ENCODE measurements at places on chromosomes 11 and 22.

DNA sequence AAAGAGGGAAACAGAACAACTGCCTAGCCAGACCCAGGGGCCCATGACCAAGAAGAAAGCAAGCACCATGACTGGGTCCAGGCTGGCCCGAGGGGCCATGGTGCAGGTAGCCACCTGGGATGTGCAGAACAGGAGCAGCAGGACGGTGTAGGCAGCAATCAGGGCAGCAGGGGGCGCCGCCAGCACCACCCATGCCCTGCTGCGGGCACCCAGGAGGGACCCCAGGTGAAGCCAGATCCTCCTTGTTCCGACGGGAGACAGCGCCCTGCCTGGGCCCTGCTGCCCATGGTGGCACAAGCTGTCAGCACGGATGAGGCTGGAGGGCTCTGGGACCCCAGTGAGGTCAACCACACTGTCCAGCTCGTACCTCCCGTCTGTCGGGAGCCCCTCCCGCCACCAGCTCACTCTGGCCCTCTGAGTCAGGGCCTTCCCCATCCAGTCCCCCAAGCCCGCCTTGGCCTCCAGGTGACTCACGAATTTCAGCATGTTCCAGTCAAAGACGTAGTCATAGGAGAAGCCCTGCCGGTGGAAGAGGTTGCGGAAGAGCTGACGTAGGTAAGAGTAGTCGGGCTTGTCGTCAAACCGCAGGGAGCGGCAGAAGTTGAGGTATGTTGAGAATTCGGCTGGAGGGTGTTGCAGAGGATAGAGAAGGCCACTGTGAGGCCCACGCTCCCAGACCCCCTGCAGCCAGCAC, 18.8 kb downstream of the CSNK1E start:
- DNase-seq, result no peak

DNA sequence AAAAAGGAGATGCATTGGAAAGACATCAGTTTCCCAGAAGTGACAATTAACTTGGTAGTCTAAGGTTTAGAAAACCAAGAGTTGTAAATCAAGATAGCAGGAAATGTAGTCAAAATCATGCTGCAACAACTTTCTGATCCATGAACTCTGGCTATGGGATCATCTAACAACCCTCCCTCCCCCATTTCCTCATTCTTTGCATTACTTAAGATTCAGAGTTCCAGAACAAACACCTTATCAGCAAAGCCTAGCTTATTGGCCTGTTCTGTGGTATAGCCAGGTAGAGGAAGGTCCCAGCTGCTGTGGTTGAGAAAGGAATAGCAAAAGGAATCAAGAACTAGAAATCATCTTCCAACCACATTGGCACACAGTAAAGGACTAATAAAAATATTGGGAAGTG, 651.1 kb downstream of the METTL15 start:
- no peak for DNase-seq

- DNase-seq, result no peak
Observed at GRCh38 chr11:88017666-88018065, 157.6 kb downstream of the RAB38 start.

DNA sequence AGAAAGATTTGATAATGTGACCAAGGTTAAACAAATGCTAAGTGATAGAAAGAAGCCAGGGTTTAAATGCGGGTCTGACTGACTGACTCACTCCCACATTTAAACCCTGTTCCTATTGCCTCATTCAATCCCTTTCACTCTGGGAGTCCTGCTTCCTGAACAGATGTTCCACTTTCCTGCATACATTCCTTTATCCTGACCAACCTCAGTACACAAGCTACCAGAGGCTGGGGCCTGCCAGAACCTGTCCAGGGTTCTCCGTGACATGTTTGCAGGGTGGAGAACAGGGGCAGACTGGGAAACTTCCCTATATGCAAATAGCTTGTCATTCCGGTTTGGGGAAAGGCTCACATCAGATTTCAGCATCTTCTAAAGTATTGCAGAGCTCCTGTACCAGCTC, 3.0 kb upstream of the ANKK1 start:
- no peak for DNase-seq

GRCh38 chr11:83002053-83002452, 69.6 kb downstream of the RAB30 start:
- no peak for DNase-seq

DNA sequence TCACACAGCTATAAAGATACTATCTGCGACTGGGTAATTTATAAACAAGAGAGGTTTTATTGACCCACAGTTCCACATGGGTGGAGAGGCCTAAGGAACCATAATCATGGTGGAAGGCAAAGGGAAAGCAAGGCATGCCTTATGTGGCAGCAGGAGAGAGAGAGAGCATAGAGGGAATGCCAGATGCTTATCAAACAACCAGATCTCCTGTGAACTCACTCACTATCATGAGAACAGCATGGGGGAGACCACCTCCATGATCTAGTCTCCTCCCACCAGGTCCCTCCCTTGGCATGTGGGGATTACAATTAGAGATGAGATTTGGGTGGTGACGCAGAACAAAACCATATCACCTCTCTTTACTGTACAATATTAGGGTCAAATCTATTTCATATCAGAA, 1101.6 kb upstream of the RAG2 start:
- DNase-seq, result no peak

GRCh38 chr11:79488286-79488685, 47.5 kb upstream of the TENM4 start:
- DNase-seq, result no peak

DNA sequence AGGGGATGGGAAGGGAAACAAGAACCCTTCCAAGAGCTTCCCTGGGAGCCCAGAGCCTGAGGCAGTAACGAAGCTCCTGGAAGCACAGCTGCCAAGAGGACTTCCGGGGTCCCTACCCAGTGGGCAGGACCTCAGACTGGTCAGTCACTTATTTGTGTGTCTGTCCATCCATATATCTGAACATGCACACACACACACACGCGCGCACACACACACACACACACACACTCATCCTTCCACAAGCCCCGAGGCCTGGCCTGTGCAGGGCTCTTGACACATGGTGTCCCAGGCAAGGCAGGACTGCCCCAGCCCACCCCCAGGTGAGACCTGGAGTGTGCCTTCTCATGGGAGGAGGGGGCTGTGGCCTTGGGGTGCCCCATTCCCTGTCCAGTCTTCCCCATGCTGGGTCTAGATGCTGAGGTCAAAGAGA, 44.9 kb downstream of the IGLL5 start:
- no peak for DNase-seq

GRCh38 chr22:46292732-46293131, 3.9 kb upstream of the GTSE1 start:
- no peak for DNase-seq

GRCh38 chr11:18776324-18776723, 15.3 kb downstream of the PTPN5 start:
- no peak for DNase-seq

- no peak for DNase-seq
Observed at GRCh38 chr11:111582163-111582562, 20.1 kb upstream of the SIK2 start.

- DNase-seq, result no peak
Observed at GRCh38 chr11:116657842-116658825, 114.7 kb downstream of the BUD13 start.

DNA sequence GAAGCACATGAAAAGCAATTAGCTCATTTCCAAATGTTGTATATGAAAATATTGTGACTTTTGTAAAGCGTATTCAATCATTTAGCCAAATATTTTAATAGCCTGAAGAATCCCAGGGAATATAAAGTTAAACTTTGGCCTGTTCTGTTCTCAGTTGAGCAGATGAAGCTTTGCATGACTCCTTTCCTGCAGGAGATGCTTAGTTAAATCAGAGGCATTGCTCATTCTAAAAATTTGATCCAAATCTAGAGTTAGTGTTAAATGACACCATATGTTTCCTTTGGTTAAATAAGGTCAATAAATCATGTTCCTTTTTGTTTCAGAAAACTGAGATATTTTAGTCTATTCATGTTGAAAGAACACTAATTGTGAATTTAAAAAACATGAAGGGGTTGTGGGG, 51.2 kb upstream of the BIRC3 start:
- DNase-seq, result no peak

DNA sequence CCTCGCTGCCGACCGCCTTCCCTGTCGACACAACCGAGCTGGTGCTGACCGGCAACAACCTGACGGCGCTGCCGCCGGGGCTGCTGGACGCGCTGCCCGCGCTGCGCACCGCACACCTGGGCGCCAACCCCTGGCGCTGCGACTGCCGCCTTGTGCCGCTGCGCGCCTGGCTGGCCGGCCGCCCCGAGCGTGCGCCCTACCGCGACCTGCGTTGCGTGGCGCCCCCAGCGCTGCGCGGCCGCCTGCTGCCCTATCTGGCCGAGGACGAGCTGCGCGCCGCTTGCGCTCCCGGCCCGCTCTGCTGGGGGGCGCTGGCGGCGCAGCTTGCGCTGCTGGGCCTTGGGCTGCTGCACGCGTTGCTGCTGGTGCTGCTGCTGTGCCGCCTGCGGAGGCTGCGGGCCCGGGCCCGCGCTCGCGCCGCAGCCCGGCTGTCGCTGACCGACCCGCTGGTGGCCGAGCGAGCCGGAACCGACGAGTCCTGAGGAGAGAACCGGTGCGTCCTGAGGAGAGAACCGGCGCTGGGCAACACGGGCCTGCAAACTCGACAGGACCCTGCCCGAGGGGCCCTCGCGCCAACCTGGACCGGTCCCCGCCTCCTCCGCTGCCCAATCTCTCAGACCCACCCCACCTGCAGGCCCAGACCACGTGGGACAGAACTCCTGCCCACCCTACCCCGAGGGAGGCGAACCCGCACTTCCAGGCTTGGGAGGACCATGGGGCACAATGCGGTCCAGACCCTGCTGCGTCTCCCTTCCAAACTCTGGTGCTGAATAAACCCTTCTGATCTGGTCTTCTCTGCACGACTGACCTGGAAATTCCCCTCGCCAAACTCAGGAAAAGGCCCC, 866 bp downstream of the GP1BB start:
- no peak for DNase-seq

DNA sequence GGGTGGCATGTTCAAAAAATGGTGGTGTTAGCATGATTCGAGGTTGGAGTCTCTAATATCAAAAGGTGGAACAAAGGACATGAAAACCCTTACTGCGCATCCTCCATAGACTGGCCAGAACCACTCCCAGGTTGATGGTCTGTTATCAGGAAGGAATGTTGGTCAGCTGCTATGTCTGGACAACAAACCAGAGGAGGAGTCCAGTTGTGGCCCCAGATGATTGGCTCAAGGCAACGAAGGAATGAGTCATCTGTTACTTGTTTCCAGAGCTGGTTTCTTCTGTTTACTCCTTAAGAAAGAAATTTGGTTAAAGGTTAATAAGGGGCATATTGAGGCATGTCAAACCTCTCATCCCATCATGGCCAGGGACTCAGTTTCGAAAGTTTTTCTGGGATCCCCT, 56.8 kb upstream of the GRIA4 start:
- DNase-seq, result no peak

- DNase-seq, result no peak
Observed at GRCh38 chr11:92855607-92856405, 113.6 kb upstream of the MTNR1B start.

GRCh38 chr11:97973352-97973857, 1047.3 kb upstream of the CNTN5 start:
- no peak for DNase-seq

DNA sequence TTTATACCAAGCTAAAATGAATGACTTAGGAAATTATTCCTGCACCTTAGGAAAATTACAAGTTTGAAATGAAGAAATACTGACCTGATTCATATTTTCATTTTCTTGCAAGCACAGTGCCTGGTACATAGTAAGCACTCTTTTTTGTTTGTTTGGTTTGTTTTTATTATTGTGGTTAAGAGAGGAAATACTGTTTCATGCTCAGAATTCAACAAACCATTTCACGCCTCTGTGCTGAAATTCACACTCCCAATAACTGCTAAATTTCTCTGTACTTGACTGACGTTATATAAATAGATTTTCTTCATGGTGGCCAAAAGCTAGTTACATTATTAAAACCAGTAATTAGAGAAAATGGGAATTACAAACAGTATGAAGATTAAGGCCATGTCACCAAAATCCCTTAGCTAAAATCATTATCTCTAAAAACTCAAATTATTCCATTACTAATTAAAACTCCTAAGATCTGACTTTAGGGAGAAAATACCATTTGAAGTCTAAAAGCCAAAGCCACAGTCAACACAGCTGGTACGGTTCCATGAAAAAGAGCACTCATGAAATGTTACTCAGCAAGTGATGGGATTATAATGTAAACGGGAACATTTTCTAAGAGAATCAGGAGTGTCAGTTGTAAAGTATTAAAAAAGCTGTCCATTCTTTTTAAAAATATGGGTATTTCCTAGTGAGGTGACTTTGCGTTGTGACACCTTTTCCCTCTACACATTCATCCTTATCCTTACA, 77.8 kb upstream of the DDI1 start:
- DNase-seq, result no peak
